Esophagus squamous epithelium (tissue), 5 donors: ENCODE measurements at places on chromosomes 2 and 18.

GRCh38 chr2:1483551-1483950 is 70.3 kb downstream of the TPO start:
- DNase-seq, result no peak

DNA sequence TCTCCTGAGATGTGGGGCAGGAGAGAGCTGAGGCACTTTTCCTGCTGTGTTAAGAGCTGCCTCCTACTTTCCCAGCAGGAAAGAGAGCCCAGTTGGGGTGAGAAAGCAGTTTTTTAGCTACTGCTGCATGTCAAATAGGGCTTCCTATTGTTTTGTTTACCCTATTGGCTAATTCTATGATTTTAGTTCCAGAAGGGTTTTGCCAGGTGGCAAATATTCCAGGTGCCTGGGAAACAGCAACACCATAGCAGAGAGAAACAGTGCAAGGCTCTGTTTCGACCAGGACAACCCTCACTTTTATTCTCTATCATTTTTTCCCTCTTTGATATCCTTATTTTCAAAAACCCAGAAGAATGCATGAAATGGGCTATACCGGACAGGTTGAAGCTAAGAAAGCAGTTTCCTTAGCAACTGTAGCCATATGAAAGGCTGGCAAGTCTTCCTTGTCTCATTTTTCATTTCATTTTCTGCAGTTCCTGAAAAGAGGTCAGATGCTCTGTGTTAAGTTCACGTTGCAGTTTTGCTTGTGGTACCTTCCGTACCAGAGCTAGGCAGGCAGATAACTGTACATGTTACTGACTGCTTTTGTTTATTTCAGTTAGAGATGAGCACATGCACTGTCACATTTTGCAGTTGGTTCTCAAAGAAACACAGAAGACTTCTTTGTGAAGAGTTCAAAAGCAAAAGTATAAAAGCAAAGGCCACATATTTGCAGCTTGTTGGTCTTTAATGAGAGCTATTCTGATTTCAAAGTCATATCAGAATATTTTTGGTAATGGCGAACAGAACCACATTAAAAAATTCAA is 84.8 kb downstream of the AQP4 start:
- DNase-seq, result no peak

DNA sequence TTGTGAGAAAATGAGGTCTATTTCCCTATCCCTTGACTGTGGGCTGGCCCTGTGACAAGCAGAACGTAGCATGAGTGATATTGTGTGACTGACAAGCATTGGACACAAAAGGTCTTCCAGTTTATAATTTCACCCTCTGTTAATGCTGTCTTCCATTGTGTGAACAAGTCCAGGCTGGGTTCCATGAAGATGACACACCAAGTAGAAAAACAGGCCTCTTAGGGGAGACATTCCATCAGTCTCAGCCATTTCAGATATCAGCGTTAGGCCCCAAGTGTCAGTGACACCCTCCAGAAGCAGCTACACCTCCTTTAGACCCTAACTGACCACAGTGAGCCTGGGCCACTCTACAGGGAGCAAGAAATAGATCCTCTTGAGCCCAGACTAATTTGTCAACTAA is 511.3 kb downstream of the FBXO15 start:
- DNase-seq, result no peak

- DNase-seq, result no peak
These were observed 789.6 kb upstream of the SLC8A1 start for GRCh38 chr2:41241325-41242000.

- no peak for DNase-seq
These were observed 36.0 kb upstream of the VRK2 start for GRCh38 chr2:58010599-58010998.

DNA sequence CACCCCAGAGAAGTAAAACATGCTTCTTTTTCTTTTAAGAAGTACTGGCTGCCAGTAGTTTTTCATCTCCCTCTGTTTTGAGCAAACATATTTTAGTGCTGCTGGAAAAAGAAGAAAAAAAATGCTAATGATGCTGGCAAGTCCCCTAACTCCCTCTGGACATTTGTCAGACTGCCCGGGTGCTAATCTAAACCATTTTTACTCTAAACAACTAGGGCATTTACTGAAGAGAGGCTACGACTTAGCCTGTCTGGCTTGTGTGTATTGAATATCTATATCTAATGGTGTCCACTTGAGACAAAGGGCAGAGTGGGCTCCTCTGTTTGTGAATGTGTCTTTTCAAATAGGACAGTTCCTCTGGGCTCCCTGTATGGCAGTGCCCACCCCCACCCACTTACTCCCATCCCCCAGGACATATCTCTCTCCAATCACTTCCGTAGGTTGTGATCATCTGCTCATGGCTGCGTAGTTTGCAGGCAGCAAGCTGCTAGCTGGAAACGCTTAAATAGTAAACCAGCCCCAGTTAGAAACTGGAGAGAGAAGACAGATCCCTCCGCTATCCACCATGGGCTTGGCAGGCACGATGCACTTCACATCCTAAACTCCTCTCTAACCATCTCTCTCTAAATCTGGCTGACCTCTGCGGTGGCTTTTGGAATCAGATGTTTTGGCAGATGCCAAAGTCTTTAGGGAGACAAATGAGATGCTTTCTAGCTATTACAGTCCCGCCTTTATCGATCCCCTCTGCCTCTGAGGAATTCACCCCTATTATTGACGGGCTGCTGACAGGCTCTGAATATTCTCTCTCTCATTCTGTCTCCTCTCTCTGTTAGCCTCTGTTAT is 58.3 kb downstream of the DOCK10 start:
- DNase-seq, result no peak

GRCh38 chr2:82391386-82391785 is 2067.7 kb downstream of the SUCLG1 start:
- DNase-seq, result no peak

DNA sequence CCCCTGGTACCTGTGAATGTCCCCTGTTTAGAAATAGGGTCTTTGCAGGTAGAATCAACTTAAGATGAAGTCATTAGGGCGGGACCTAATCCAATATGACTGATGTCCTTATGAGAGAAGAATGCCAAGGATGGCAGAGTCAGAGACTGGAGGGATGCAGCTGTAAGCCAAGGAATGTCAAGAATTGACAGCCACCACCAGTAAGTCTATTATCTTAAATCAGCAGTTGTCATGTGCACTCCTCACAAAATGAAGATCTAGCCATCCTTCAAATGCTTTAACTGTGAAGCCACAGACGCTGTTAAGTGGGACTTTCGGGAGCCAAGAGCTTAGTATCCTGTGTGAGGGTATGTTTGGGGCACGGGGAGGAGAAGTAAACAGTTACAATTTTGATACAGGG is 83.2 kb downstream of the ITGA4 start:
- DNase-seq, result no peak

- no peak for DNase-seq
These were observed 144.4 kb downstream of the MGAT5 start for GRCh38 chr2:134398300-134398699.

DNA sequence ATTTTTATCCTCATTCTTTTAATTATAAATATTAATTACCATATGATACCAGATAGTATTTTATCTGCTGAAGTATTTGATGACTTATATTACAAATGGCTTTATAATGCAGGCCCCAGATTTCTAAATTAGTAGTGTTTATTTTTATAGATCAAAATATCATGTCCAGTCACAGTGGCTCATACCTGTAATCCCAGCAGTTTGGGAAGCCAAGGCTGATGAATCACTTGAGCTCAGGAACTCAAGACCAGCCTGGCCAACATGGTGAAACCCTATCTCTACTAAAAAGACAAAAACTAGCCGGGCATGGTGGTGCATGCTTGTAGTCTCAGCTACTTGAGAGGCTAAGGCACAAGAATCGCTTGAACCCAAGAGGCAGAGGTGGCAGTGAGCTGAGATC is 100.1 kb upstream of the ARHGAP15 start:
- no peak for DNase-seq

- no peak for DNase-seq
These were observed 79.8 kb downstream of the ASB1 start for GRCh38 chr2:238506371-238507068.

- DNase-seq, result no peak
These were observed 5.8 kb upstream of the SEMA4C start for GRCh38 chr2:96875498-96876268.

DNA sequence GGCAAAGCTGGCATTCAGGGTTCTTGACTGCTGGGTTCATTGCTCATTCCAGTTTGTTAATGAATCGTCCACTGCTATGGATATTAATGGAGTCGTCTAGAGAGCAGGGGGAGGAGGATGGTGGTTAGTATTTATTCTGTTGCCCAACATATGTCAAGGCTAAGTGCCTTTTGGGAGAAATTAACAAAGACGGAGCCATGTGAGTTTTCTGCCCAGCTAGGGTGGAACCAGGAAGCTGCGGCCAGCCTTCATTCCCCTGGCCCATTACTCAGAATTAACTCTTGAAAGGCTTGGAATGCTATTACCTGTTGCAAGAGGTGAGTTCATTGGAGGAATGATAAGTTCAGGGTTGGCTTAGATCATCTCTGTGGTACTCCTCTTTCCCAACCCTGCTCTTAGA is 19.3 kb downstream of the IGFBP2 start:
- no peak for DNase-seq

GRCh38 chr2:134377730-134378129 is 123.9 kb downstream of the MGAT5 start:
- DNase-seq, result no peak

DNA sequence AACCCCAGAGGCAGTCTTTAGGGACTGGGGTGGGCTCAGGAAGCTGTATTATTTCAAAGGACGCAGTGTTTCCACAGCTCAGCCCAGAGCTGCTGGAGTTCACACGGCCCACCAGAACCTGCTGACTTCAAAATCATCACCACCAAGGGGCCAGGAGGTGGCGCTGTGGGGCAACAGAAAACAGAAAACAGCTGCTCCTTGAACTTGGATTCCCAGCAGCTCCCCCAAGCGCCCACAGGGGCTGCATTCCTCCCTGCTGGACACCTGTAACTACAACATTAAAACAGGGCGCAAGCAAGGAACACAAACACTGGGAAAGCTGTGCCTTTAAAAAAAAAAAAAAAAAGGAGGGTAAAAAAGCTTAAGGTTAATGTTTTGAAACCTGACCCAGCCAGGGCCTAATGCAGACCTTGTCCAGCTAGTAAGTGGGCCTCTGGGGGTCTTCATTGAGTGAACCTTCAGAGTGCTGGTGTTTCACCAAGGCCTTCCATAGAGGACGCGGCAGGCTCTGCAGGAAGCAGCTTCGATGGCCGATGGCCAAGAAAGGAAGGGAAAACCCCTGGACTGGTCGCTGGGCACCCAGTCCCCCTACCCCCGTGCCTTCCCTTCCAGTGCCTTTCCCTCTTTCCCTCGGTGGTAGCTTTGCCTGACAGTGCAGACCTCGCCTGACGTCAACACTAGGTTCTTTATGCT is 25.9 kb downstream of the MLPH start:
- no peak for DNase-seq

DNA sequence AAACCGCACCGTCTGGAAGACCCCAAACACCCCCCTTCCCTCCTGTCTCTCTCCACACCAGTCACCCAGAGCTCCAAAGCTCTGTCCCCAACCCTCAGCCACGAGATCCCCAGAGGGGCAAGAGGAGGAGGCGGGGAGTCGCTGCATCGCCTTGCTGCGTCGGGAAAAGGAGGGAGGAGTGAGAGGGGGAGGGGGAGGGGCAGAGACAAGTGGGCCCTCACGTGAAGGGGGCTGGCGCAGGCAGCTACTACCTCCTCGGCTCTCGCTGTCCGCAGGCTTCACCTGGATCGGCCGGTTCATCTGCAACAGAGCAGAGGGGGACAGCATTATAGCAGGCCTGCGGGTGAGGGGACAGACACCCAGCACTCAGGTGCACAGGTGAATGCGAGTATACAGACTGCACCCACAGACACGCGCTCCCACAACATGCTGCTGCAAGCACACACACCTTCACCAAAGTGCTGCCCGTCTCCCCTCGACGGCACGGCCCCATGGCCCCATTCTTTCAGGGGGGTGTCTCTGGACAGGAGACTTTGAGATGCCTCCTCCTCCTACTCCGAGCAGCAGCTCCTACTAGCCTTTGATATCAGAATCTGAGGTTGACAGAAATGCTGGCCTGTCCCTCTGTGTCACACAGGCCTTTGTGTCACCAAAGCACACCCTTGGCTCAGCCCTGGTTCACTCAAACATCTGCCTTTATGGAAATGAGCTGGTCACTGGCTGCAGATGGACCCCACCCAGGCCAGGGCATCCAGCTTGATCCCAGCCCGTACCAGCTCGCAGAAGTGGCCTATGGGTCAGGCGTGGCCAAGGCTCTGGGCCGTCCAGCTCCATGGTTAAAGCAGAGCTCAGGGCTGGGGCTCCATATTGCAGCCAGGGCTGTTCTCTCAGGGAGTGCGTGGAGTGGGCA is 243.8 kb downstream of the CELF4 start:
- DNase-seq, result no peak

GRCh38 chr2:196162586-196163175 is 8.7 kb downstream of the STK17B start:
- DNase-seq, result no peak

DNA sequence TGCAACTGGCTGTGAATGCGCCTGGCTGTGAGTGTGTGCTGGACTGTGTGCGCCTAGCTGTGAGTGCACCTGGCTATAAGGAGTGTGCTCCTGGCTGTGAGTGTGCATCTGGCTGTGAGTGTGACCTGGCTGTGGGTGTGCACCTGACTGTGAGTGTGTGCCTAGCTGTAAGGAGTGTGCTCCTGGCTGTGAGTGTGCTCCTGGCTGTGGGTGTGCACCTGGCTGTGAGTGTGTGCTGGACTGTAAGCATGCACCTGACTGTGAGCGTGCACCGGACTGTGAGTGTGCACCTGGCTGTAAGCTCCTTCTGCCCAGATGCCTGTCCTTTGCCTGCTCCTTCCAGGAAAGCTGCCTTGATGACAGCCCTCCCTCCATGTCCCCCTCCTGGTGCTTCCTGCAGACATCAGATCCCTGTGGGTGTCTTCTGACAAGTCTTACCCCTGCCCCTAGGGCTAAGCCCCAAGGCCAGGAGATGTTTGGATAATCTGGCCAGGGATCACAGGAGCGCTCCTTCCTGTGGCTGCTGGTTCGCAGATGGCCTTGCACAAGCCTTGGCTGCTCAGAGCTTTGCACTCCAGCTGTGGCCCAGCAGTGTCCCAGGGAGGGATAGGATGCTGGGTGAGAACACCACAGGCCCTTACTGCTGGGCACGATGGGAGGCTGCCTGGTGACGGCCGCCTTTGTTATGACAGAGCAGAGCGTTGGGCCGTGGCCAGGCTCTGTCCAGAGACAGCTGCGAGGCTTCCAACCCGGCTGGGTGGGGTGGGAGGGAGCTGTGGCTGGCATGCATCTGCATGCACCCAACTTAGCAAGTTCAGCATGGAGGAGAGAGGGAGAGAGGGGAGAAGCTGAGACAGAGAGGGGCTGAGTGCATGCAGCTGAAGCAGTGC is 89.9 kb downstream of the GLI2 start:
- DNase-seq, result no peak

DNA sequence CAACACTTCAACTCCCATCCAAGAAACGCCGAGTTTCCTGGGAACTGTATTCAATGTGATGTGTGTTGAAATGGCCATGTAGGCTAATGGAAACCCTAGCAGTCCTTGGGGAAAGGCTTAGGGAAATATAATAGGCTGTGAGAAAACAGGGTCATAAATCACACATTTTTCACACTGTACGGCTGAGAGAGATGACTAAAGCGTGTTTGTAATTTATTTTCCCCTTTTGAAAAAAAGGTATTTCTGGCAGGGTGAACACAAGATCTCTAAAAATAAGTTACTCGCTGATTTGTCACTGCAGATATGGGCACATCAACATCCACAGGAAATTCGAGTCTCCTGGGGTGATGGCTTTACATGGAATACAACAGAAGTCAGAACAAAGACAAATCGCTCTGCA is 109.6 kb upstream of the ST6GAL2 start:
- DNase-seq, result no peak

- no peak for DNase-seq
These were observed 17.0 kb downstream of the RTN4 start for GRCh38 chr2:55033076-55033742.
